Activated CD8-positive, alpha-beta memory T cell treated with anti-CD3 and anti-CD28 coated beads for 1 hour (primary cell): ENCODE measurements at places on chromosomes 2 and 18.

GRCh38 chr2:109702250-109702985, 88.3 kb downstream of the SOWAHC start:
- no peak for DNase-seq

- DNase-seq, result no peak
Observed at GRCh38 chr2:88556026-88556425, 71.2 kb downstream of the EIF2AK3 start.

DNA sequence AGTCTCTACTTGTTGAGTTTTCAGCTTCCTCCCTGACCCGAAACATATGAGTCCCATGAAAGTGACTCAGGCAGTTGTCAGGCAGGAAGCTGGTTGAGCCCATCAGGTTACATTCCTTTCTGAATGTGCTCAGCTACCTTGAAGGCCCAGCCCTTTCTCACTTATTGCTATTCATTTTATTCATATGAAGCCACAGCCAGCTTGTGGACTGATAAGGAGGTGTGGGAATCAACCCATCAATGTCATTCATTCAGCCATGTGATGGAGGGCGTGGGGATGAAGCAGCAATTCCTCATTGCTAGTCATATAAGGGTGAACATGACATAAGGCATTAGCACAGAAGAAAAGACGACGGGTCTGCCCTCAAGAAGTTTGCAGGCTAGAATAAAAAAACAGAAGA, 5.3 kb upstream of the VPS4B start:
- DNase-seq, result no peak

GRCh38 chr2:70795164-70795995, 4.9 kb upstream of the FIGLA start:
- DNase-seq, result no peak

- DNase-seq, result no peak
Observed at GRCh38 chr2:177075254-177075653, 137.3 kb upstream of the HNRNPA3 start.

DNA sequence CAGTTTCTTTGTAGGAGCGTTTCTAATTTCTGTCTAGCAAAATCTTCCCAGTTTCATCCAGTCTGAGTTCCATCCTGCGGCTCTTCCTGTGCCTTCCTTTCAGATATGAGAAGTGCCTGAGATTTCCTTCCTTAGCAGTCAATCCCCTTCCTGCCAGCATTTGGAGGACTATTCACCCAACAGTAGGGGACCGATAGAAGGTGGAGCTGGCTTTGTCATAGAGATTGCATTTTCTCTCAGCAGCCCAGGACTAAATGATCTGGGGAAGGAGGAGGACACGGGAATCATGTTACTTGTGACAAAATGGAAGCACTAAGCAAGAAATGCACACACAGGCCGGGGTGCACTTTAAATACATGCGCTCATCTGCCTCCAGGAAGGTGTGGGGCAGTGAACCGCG, 5.6 kb upstream of the SMIM21 start:
- no peak for DNase-seq

DNA sequence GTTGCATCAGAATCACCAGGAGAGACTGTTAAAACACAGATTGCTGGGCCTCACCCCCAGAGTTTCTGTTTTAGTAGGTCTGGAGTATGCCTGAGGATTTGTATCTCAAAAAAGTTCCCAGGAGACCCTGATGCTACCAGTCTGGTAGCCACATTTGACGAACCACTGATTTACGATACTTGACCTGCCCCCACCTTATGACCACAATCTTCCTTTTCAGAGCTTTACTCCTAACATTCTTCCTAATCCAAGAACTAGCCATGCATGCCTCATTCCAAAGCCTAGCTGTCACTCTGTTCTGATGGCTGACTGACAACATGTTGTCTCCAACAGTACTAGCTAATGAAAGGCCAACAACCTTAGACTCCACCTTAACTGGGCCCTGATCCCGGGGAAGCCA, 191.4 kb downstream of the MBD2 start:
- no peak for DNase-seq

DNA sequence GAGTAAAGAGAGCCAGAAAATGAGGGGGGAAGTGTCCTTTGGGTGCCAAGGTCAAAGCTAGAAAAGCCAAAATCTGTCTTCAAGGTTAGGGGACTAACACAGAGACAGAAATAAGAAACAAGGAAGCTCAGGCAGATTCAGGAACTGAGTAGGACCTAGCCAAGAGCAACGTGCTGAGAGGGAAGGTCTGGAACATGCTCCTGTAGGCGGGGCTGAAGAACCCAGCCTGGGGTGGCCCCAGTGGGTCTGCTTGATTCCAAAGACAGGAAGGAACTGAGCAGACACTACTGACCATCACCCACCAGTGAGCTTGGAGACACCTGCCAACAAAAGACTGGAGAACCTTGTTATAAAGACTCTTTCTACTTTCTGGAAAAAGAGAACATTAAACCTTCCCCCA, 105.1 kb downstream of the SP3 start:
- no peak for DNase-seq

DNA sequence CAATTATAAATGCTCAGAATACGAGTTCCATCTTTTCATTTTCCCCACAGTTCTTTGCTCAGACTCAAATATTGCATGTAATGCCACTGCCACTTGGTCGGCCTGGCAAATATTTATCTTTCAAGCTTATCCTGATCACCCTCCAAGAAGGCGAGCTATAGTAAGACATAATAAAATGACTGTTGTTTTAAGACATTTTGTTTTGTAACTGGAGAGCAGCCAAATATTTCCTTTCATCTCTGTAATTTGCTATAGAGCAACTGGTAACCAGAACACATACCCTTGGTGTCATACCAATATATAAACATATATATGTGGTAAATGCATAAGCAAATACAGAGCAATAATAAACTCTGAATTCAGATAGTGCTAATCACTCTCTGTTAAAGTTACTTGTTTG, 7.3 kb upstream of the ATL2 start:
- DNase-seq, result no peak
